ENCODE measurements at places on chromosomes 11 and 22. TPM values are rescaled to one million over a fixed set of nuclear protein-coding genes. Genes with fewer than 3 reads are reported as not detected.
A peak's percentile ranks its signal among the peaks of the same experiment; 100 is the strongest.

- peaks cover 4% of the 10 kb centered on the region for H3K27me3 ChIP-seq
- no peak overlapping the region for H3K27ac ChIP-seq
Observed at GRCh38 chr22:36413022-36413775, 25.4 kb upstream of the MYH9 start.

GRCh38 chr22:22226448-22227187 is 18.0 kb upstream of the VPREB1 start:
- H3K4me3 ChIP-seq = no peak overlapping the region
- no peak for DNase-seq
- peaks cover 3% of the 10 kb centered on the region for H3K4me1 ChIP-seq
- H3K36me3 ChIP-seq = peaks cover 3% of the 10 kb centered on the region
- H3K27me3 ChIP-seq = peaks cover 3% of the 10 kb centered on the region

DNA sequence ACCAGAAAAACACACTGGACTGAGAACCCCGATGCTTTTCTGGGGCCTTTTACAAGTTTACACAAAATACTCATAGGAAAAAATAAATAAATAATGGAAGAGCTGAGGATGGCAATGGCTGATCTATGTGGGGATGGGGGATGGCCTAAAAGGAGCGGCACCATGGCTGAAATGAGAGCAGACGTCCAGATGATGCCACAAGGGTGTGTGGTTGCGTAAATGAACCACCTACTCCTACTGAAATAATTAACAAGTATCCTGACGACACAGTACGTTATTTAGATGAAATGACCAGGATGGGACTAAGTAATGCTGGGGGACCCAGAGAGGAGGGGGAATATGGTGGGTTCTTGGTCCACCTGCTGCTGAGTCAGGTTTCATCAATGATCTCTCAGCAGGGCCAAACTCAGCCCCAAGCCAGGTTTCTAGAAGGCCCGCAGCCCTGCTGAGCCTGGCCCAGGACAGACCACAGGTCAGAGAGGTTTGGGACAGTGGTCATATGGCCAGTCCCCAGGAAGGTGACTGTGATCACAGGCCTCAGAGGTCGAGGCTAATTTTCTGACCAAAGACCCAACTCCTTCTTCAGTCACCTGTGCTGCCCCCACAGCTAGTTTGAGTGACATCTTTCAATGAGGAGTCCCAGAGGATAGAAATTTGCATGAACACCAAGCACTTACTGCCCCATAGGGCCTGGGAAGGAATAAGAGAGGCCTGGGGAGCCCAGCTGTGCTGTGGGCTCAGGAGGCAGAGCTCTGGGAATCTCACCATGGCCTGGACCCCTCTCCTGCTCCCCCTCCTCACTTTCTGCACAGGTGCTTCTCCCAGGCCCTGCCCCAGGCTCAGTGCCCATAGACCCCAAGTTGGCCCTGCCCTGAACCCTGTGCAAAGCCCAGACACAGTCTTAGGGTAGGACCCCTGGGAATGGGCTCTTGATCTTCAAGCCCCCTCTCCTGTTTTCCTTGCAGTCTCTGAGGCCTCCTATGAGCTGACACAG is 76.3 kb upstream of the IGLL5 start:
- no peak overlapping the region for H3K27ac ChIP-seq
- peaks cover 3% of the 10 kb centered on the region for H3K4me1 ChIP-seq
- no peak overlapping the region for H3K4me3 ChIP-seq
- DNase-seq = no peak

- peaks cover 3% of the 10 kb centered on the region for H3K27me3 ChIP-seq
- no peak overlapping the region for H3K27ac ChIP-seq
- H3K36me3 ChIP-seq = no peaks in the 10 kb centered on the region
- H3K4me1 ChIP-seq = no peaks in the 10 kb centered on the region
Observed at GRCh38 chr11:18657673-18658072, 23.5 kb upstream of the SPTY2D1 start.

DNA sequence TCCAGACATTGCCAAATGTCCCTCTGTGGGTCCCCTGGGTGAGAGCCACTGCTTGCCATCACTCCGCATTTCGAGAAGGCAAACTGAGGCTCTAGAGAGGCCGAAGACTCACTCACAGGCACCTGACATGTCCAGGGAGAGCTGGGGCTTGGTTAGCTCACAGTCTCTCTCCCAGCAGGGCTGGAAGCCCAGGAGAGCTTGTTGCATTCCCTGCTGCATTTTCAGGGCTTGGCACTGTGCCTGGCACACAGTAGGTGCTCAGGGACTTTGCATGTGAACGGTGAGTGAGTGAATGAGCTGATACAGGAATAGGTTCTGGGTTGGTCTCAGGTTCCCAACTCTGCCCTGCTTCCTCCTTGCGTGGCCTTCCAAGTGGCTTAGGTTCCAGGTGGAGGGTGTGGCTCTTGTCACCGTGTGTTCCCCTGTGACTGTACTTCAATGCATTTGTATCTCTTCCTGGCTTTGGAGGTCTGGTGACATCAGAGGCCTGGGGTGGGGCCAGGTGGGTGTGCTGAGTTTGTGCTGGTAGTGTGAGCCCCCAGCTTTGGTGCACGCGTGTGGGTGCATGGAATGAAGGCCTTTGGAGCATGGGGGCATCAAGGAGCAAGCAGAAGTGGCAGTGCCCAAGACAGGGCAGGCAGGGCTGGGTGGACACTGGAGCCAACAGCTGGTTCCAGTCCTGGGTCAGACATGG is 18.4 kb upstream of the SMIM38 start:
- peaks cover 8% of the 10 kb centered on the region for H3K36me3 ChIP-seq
- no peaks in the 10 kb centered on the region for H3K4me1 ChIP-seq
- H3K27ac ChIP-seq = no peak overlapping the region
- peaks cover 2% of the 10 kb centered on the region for H3K27me3 ChIP-seq
- no peak for DNase-seq

GRCh38 chr11:129192150-129192549 is at the start of gene ARHGAP32:
Gene ARHGAP32, minus strand, starts transcription at chr11:129192325. Its CDS starts 127 bp downstream, at chr11:129192198.
- no peaks in the 10 kb centered on the region for H3K36me3 ChIP-seq
- no peaks in the 10 kb centered on the region for H3K27me3 ChIP-seq
- H3K4me3 ChIP-seq = no peak within 1 kb of the TSS
- DNase-seq = no peak

- H3K27me3 ChIP-seq = no peaks in the 10 kb centered on the region
- no peaks in the 10 kb centered on the region for H3K36me3 ChIP-seq
- H3K4me1 ChIP-seq = peaks cover 4% of the 10 kb centered on the region
Observed at GRCh38 chr11:26344647-26345046, 12.7 kb downstream of the ANO3 start.

DNA sequence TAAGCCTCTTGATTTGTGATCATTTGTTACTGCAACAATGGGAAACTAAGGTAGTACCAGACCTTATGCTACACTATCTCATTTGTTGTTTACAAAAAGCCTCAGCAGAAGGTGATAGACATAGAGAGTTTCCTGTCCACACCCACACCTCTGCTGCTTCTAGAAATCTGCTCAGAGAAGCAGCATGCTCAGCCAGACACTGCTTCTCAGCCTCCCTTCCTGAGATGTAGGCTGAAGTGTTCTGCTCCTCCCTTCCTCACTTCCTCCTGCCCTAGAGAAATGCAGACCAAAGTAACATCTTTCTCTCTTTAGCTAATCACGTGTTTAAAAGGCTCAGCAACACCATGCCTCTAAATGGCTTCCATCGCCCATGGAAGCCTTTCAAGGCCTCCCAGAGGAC is 88.4 kb downstream of the SLC1A2 start:
- H3K27ac ChIP-seq = no peak overlapping the region
- peaks cover 3% of the 10 kb centered on the region for H3K27me3 ChIP-seq
- no peaks in the 10 kb centered on the region for H3K36me3 ChIP-seq
- no peak overlapping the region for H3K4me3 ChIP-seq

GRCh38 chr22:44049486-44050231 is 25.6 kb downstream of the PARVB start:
- H3K27me3 ChIP-seq = peaks cover 9% of the 10 kb centered on the region
- no peak overlapping the region for H3K4me3 ChIP-seq
- H3K36me3 ChIP-seq = peaks cover 7% of the 10 kb centered on the region
- peaks cover 45% of the 10 kb centered on the region for H3K4me1 ChIP-seq
- no peak for DNase-seq

DNA sequence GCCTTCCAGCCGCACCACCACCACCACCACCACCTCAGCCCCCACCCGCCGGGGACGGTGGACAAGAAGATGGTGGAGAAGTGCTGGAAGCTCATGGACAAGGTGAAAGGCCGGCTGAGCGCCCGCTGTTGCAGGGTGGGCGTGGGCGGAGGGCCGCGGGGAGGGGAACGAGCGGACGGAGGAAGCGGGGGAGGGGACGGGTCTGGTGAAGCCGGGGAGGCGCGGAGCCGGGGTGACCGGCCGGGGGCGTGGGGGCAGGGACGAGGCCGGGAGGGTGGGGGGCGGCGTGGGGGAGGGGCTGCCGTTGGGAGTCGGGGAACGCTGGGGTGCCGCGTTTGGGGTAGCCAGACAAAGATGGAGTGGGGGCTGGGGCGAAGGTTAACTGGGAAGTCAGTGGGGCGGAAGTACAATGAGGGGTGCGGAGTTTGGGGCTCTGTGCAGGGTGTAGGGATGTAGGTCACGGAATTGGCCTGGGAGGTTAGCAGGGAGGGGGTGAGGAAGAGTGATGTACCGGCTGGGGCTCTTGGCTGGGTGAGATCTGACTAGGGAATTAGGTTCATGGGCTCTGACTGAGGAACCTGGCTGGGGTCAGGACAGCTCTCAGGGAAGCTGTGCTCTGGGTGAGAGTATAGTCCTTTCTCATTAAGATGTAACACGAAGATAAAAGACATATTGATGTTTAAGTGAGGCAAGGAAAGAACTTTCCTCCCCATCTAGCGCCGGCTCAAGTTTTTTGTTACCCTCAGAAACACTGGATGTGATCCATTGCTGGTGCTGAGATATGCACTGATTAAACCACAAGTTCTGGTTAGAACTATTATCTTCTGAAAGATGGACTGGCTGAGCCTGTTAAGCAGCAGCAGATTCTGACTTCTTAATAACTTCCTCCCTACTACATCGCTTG is 624 bp downstream of the CBL start:
- H3K36me3 ChIP-seq = peaks cover 4% of the 10 kb centered on the region
- DNase-seq = peak; percentile 60
- H3K4me3 ChIP-seq = peak overlapping the region; percentile 100
- H3K27me3 ChIP-seq = peaks cover 5% of the 10 kb centered on the region
- peaks cover 14% of the 10 kb centered on the region for H3K4me1 ChIP-seq

- no peak for DNase-seq
- no peak overlapping the region for H3K4me3 ChIP-seq
- peaks cover 6% of the 10 kb centered on the region for H3K4me1 ChIP-seq
- peaks cover 2% of the 10 kb centered on the region for H3K27me3 ChIP-seq
Observed at GRCh38 chr22:30934053-30934452, 34.5 kb downstream of the MORC2 start.

DNA sequence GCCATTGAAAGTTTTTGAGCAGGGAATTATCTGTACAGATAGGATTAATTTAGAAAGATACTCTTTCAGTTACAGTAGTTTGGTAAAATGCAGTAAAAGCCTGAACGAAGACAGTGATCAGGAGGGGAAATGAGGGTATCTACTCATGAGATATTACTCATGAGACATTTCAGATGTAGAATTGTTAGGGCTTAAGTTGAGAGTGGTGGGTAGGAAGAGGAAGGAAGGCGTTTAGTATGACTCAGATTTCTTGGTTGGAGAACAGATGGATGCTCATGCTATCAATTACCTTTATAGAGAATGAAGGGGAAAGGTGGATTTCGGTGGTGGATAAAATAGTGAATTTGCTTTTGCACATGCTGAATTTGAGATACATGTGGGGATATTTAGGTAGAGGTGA is 15.8 kb downstream of the CCDC81 start:
- peaks cover 9% of the 10 kb centered on the region for H3K4me1 ChIP-seq
- H3K27ac ChIP-seq = no peak overlapping the region
- no peaks in the 10 kb centered on the region for H3K36me3 ChIP-seq
- H3K4me3 ChIP-seq = no peak overlapping the region

DNA sequence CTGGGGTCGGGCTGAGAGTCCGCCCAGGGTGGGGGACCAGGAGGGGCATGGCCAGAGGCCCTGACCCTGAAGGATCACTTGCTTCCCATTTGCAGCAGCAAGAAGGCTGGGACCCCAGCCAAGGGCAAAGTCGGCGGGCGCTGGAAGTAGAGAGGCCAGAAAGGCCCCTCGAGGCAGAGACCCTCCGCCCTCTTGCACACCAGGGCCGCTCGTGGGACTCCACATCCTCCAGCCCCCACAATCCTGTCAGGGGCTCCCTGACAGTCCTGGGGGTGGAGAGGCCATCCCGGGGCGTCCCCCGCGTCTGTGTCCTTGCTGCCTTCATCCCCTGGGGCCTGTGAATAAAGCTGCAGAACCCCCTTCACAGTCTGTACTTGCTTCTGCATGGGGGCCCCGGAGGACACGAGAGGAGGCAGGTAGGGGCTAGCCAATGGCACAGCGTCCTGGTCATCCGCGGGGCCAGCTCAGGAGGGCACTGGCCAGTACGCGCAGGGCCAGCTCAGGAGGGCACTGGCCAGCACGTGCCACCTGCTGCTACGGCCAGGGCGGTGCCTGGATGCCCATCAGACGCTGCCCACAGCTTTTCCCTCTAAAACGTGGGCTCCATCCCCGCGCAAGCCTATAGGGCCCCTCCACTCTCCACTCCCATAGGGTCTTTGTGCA is 8.7 kb upstream of the MRPL23 start:
- H3K27ac ChIP-seq = no peak overlapping the region
- H3K4me3 ChIP-seq = no peak overlapping the region
- peaks cover 13% of the 10 kb centered on the region for H3K27me3 ChIP-seq
- H3K4me1 ChIP-seq = peaks cover 6% of the 10 kb centered on the region
- peak; percentile 2 for DNase-seq
- H3K36me3 ChIP-seq = peaks cover 5% of the 10 kb centered on the region

- H3K27ac ChIP-seq = no peak overlapping the region
- H3K4me3 ChIP-seq = no peak overlapping the region
- H3K4me1 ChIP-seq = no peaks in the 10 kb centered on the region
- peaks cover 2% of the 10 kb centered on the region for H3K27me3 ChIP-seq
- no peak for DNase-seq
Observed at GRCh38 chr22:24473284-24473683, 21.8 kb upstream of the UPB1 start.

GRCh38 chr11:114912826-114913225 is 234.5 kb downstream of the NXPE2 start:
- H3K27me3 ChIP-seq = no peaks in the 10 kb centered on the region
- no peaks in the 10 kb centered on the region for H3K36me3 ChIP-seq
- H3K27ac ChIP-seq = no peak overlapping the region
- DNase-seq = no peak
- no peak overlapping the region for H3K4me3 ChIP-seq
- H3K4me1 ChIP-seq = no peaks in the 10 kb centered on the region

DNA sequence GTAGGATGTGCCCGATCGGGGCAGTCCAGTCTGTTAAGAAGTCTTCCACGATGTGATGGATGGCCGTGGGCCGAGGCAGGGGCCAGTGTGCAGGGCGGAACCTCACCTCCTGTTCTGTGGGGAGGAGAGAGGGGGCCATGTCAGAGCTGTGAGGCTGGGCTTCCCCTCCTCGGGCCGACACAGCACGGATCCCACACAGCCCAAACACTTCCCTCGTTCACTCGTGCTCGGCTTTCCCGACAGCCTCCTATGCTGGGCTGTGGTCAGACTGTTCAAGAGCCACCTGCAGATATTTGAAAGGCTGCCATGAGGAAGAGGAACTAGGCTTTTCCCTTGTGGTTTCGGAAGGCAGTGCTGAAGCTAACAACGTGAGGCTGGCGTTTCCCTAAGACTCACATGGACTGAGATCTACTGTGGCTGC is 12.3 kb upstream of the TXN2 start:
- peaks cover 25% of the 10 kb centered on the region for H3K36me3 ChIP-seq
- H3K4me1 ChIP-seq = peaks cover 6% of the 10 kb centered on the region
- no peak overlapping the region for H3K4me3 ChIP-seq
- DNase-seq = no peak
- no peak overlapping the region for H3K27ac ChIP-seq

Gene NRXN2
- total RNA-seq = 11.5 TPM

Gene TH
- total RNA-seq = not detected

Gene BTG4
- total RNA-seq = not detected

Gene LGALS12
- total RNA-seq = 0.67 TPM

Gene SYTL2
- total RNA-seq = 4.0 TPM

Gene NXPE4
- not detected for total RNA-seq

Gene BRD1
- 40.3 TPM for total RNA-seq

Gene SLC17A6
- total RNA-seq = not detected

Gene TPH1
- 0.38 TPM for total RNA-seq

Gene RAB38
- total RNA-seq = 10.4 TPM

Measured in endothelial cell (in vitro differentiated cells).